ENCODE measurements at places on chromosomes 2 and 18. TPM values are rescaled to one million over a fixed set of nuclear protein-coding genes. Genes with fewer than 3 reads are reported as not detected.

The AGXT gene
- polyA plus RNA-seq: not detected

The SF3B6 gene
- polyA plus RNA-seq: 166 TPM

The RAB17 gene
- 0.41 TPM for polyA plus RNA-seq

The IKZF2 gene
- polyA plus RNA-seq: 2.1 TPM

The POTEC gene
- not detected for polyA plus RNA-seq

The CDCA7 gene
- 18.7 TPM for polyA plus RNA-seq

The PROKR1 gene
- not detected for polyA plus RNA-seq

The NYAP2 gene
- not detected for polyA plus RNA-seq

The CAPG gene
- polyA plus RNA-seq: 98.3 TPM

The SKOR2 gene
- polyA plus RNA-seq: not detected

- no peak for DNase-seq
These were observed 16.0 kb downstream of the NEB start for GRCh38 chr2:151718247-151718646.

DNA sequence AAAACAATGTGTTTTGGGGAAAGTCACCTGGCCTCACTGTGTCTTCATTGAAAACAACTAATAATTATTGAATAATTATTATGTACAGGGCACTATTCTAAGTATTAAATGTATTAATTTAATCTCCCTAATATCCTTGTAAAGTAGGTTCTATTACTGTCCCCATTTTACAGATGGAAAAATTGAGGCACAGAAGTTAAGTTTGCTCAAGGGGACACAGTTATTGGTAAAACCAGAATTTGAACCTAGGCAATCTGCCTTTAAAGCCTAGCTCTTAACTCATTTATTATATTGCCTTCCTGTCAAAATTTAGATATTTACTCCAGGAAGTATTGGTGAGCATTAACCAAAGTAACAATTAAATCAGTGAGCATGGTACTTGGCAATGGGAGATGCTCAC lies 84.6 kb downstream of the PMS1 start:
- no peak for DNase-seq

- no peak for DNase-seq
These were observed 24.5 kb upstream of the SP5 start for GRCh38 chr2:170690640-170691039.

DNA sequence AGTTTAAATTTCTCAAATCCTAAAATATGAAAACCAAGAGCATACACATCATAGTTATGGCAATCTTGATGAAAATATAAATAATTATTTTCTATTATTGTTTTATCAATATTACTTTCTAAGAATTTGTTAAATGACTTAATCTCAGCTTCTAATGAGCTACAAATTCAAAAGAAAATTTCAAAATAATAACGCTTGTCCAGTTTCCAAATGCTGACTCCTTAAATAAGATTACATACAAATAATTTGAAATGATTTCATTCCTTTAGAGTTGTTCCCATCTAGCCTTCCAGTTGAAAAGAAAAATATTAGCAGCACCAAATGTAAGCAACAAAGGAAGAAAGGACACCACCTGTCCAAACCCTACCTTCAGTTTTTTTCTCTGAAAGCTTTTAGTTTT lies 82.4 kb upstream of the COL5A2 start:
- DNase-seq: no peak

- DNase-seq: no peak
These were observed at the start of gene LONRF2 for GRCh38 chr2:100321866-100322820. TSS of gene LONRF2 (minus strand) at chr2:100322501. CDS start at chr2:100322093, 408 bp downstream.

DNA sequence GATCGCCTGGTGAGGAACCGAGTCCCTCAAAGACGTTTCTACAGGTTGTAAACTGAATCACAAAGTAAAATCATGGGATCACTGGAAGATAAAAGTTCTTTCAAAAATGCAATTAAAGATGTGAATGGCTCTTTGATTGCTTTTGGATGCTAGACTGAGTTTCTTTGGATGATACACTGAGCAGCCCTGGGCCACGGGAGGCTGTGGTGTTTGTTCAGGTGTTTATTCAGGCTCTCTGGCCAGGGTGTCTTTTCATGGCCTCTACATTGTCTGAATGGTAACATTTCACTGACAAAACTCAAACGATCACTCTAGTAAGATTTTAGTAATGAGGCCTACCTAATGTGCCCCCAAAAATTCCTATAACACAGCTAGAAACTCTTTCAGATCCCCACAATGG lies 48.4 kb upstream of the SPATS2L start:
- no peak for DNase-seq

DNA sequence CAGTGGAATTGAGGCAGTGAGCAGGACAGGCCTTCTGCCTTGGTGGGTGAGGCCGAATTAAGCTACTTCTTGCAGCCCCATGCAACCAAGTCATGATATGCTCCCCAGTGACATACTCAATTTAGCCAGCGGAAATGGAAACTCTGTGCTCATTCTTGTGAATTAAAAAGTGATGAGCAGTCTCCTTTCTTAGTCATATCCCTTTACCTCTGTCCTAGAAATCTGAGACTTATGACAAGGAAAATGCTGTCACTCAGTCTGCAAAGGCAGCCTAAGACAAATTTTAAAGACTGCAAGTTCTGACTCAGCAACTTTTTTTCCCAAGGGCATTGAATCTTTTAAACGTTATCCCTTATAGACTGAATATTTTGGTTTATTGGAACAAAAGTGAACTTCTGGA lies 218.2 kb downstream of the SH3BP4 start:
- DNase-seq: peak; percentile 43

DNA sequence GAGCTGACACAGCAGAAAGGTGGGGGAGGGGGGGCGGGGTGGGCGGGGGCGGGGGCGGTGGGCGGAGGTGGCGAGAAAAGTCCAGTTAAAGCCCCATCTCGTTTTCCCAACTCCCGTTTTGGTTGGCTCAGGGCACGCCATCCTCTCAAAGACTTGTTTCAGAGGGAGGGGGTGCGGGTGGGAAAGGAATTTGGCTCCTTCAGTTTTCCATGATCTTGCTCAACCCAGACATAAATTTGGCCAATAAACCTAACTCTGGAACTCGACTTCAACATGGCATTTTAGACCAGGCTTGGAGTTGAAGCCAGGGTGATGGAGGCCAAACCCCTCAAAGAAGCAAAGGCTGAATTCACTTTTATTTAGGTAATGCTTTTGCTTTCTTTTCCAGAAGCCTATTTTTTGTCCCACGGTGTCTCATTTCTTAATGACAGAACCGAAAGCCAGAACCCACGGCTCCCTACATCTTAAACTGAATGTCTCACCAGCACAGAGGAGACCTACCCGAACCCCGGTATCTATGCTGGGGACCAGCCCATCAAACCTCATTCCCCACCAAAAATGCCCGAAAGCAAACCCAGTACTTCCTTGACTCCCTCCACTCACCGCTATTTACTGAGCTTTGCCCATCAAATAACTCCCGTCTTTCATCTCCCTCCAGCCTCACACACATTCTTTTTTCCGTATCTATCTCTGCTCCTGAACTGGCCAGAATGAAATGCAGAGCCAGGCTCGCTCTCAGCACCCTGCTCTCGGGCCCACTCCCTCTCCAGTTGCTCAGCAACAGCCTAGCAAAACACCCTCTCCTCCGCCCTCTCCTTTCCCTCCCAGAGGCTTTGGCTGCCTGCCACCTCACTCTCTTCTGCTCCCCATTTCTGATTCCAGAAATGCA lies 4.3 kb downstream of the IGFBP5 start:
- peak; percentile 76 for DNase-seq

GRCh38 chr18:79393635-79394533 lies 1.8 kb upstream of the NFATC1 start:
- DNase-seq: peak; percentile 74

DNA sequence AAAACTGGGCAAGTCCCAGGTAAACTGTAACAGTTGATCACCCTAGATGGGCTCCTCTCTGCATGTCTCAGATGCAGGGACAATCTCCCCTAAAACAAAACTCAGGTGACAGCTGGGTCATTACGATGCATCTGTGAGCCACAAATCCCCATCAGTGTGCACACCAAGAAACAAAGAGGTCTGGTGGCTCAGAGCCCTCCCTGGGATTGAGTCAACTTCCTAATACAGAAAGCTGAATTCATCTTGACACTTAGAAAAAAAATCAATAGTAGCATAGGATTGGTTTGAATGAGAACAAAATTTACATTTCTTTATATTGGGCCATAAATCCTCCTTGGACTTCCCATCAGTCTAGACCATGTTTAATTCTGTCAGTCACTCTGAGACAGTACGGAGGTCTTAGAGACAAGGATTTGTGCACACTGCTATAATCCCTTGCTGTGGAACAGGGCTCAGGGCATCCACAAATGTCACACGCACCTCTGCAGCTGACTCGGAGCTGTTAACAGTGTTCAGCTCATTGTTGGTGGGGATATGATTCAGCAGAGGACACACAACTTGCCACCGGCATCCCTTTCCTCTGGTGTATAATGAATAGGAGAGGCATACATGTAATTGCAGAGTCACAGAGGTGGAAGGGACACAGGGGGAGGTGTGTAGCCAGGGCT lies 44.5 kb upstream of the DAPL1 start:
- no peak for DNase-seq

DNA sequence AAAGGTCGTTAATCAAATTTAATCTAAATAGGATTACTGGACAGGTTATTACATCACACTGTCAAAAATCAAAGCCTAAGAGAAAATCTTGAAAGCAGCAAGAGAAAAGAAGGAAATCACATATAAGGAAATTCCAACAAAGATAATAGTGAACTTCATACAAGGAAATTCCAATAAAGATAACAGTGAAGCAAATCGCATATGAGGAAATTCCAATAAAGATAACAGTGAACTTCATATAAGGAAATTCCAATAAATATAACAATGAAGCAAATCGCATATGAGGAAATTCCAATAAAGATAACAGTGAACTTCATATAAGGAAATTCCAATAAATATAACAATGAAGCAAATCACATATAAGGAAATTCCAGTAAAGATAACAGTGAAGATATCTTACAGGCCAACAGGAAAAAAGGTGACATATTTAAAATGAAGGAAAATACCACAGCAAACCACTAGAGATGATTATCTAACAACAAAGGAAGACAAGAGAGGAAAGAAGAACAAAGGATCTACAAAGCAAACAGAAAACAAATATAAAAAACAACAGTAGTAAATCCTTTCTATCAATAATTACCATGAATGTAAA lies 787.7 kb downstream of the CCDC85A start:
- no peak for DNase-seq

GRCh38 chr18:79989195-79989497 lies 783 bp upstream of the TXNL4A start:
- DNase-seq: no peak

DNA sequence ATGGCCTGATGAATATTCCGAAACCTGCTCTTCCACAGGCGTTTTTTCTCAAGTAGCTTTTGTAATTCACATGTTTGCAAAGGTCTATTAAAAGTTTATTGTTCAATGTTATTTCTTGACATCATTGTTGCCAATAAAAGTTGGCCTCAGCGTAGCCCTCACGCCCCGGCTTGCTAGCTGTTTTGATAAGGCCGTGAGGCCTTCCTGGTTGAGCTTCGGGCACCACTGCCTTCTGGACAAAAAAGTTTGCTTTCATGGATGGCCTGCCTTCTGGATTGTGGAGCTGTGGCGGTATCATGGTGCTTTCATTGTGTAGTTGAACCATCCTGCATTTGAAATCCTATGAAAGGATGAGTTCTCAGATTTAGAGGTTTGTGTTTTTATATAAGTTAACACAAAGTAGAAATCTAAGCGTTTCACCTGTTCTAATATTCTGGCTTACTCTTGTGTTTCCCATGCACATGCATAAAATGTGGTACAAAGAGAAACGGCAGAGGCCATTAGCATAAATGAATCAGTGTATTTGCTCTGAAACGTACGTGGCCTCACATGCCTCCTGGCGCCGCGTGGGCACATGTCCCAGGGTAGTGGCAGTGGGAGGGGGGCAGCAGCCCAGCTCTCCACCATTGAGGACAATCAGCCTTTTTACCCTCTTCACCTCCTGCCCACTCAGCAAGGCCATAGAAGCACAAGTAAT lies 134.5 kb downstream of the NCK2 start:
- no peak for DNase-seq

GRCh38 chr2:173843526-173843925 lies 121.6 kb downstream of the SP3 start:
- DNase-seq: no peak

DNA sequence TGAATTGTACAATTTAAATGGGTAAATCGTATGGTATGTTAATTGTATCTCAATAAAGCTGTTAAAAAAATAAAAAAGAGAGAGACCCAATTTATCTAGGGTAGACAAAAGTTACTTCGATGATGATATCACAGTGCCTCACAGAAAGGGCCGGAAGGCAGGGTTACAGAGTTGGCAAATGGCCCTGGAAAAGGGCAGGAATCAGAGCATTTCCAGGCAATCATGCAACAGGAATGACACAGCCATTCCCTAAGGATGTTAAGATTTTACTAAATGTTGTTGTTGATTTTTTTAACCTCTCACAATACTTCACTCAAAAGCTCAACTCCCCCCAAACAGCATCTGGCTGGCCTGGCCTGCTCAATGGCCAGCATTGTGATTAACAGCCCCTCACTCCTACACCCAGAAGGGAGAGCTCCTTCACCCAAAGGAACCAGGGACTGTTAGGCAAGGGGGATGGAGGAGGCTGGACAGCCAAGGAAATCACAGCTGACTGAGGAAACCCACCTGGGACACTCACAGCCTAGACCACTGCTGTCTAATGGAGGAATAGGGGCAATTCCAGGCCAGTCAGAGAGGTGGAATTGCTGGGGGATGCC lies 7.7 kb upstream of the SP100 start:
- DNase-seq: peak; percentile 88

- DNase-seq: no peak
These were observed 96.0 kb upstream of the OTOS start for GRCh38 chr2:240236217-240237111.

GRCh38 chr18:57784034-57784800 lies 18.9 kb downstream of the ATP8B1 start:
- peak; percentile 87 for DNase-seq

- DNase-seq: no peak
These were observed 64.9 kb upstream of the ZSWIM2 start for GRCh38 chr2:186913870-186914269.

DNA sequence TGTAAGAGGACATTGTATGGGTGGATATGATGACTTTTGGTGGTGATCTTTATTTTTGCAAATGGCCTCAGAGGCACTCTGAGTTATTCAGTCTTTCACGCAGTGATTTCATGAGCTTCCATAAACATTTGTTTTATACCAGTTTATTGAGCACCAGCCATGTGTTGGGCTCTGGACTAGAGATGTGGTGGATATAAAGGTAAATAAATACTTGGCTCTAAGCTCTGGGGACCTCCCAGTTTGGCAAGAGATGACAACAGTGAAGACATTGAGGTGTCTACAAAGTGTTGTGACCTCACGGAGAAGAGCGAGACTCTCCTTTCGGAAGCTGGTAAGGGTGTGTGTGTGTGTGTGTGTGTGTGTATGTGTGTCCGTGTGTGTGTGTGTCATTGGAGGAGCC lies 146.4 kb downstream of the TANC1 start:
- no peak for DNase-seq

- no peak for DNase-seq
These were observed 272.8 kb downstream of the TWIST2 start for GRCh38 chr2:239120664-239121063.

Data from IMR-90 (cell line).